Stimulated activated CD8-positive, alpha-beta memory T cell treated with anti-CD3 and anti-CD28 coated beads, Interleukin-15, amount 100 ng/mL, for 48 hours (primary cell): ENCODE measurements at places on chromosomes 3 and 15.

- DNase-seq, result no peak
Observed at GRCh38 chr3:133157716-133158115, 119.5 kb downstream of the TMEM108 start.

DNA sequence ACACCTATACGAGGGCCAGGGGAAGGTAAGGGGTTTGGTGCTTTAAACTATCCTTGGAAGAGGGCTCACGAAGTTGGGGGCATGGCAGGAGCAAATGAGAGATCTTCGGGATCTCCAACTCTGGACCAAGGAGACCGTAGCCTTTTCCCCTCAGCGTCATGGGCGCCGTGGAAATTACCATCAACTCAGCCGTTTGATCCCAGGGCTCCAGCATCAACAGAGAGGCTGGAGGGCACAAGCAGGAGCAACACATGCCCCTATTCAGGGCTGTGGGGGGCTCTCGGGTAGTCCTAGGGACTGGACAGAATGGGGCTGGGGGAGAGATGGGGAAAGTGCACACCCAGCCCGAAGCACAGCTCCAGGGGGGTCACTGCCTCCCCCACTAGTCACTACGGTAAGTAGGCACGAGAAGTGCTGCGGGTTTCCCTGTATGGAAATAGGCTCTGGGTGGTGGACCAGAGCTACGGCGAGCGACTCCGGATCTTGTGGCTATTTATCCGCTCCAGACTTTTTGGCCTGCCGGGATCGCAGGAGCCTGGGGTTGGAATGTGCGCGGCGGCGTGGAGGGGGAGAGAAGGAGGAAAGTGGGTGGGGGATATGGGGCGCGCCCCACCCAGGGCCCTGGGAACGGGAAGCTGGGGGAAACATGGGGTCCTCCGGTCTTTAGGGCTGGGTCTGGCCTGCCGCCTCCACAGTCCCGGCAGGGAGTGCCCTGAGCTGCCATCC is 539 bp upstream of the LAMB2 start:
- no peak for DNase-seq

GRCh38 chr3:16374047-16374934 is 109.3 kb downstream of the OXNAD1 start:
- DNase-seq, result no peak

- DNase-seq, result no peak
Observed at GRCh38 chr3:132205609-132206008, 111.6 kb upstream of the ACP3 start.

DNA sequence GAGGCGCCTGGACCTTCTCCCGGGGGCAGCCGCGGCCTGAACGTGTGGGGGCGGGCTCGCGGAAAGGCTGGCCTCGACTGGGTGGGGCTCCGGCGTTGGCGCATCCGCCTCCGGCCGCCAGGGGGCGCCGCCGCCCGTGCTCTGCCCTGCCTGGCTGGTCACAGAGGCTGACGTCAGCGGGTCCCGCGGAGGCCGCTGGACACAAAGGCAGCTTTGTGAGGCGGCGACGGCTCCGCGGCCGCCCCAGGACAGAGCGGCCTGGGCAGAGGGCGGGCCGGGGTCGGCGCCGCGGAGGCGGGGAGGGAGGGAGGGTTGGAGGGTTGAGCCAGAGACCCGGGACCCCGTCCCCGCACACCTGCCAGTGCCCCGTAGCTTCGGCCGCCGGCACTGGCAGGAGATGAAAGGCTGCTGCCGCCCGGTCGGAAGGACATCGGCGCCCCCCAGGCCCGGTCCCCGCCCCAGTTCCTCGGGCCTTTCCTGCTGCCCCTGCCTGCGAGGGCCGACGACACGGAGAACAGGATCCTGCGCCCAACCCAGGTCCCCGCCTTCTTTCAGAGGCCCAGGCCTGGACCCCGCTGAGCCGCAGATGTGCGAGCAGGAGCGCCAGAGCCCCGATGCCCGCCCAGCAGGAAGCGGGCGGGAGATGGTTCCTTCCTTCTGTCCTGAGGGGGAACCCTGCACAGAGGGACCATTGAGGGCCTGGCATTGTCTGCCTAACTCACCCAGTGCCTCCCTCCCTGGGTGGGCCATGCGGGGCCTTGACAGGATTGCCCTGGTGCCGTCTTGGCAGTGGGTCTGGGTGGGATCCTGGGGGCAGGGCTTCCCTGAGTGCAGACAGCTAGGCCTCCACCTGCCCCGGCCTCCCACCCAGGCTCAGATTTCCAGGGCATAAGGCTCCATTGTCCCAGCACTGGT is 8.7 kb upstream of the SEMA3B start:
- DNase-seq, result peak; percentile 85

DNA sequence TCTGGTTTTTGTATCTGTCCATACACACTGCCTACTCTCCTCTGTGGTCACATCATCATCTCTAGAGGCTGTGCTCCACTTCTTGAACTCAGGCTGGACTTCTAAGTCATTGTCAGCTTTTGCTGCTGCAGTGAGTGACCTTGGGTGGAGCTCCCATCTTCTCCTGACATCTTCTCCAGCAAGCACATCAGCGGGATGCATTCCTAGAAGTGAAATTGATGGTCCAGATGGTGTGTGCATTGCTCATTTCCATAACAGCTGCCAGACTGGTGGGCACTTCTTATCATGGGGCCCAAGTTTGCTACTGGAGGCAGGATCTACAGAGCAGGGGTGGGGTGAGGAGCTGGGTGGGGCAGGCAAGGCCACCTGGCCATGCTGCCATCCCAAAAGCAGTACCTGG is 109.9 kb downstream of the DNAJB8 start:
- no peak for DNase-seq

- DNase-seq, result no peak
Observed at GRCh38 chr15:38588672-38589071, 24.1 kb upstream of the RASGRP1 start.

- DNase-seq, result no peak
Observed at GRCh38 chr3:23438657-23439056, 235.5 kb downstream of the UBE2E2 start.

GRCh38 chr3:35705904-35706303 is 66.6 kb downstream of the ARPP21 start:
- no peak for DNase-seq

GRCh38 chr3:123644358-123644757 is 59.5 kb upstream of the HACD2 start:
- no peak for DNase-seq

DNA sequence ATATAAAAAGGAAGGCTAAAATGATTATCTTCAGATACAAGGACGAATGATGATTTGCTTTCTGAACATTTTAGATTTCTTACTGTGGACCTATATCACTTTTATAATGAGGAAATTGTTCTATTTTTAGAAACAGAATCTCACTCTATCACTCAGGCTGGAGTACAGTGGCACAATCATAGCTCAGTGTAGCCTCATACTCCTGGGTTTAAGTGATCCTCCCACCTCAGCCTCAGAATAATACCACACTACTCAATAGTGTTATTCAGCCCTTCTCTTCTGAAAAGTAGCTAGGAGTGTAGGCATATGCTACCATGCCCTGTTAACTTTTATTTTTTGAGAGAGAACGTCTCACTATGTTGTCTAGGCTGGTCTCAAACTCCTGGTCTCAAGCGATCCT is 15.8 kb downstream of the DNAJC13 start:
- no peak for DNase-seq

GRCh38 chr3:70973558-70973957 is 610.0 kb downstream of the FOXP1 start:
- no peak for DNase-seq

- peak; percentile 71 for DNase-seq
Observed at GRCh38 chr3:13650210-13651056, 101.5 kb downstream of the FBLN2 start.

DNA sequence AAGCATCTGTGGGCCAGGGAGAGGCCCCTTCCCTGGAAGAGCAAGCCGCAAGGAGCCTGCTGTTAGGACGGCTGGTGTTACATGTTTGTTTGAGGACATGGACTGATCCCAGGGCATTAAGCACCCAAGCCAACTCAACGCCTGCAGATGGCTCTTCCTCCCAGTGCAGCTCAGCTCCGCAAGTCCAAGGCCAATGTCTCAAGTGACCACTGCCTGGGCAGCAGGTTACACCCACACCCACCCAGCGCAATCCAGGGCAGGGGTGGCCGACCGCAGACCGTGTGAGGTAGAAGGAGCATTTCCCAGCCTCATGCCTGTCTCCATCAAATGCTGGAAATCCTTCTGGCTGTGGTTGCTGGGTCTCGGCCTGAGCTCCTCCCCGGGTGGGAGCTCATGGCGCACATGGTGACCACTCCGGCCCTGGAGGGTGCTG is 14.5 kb downstream of the GP5 start:
- DNase-seq, result no peak

DNA sequence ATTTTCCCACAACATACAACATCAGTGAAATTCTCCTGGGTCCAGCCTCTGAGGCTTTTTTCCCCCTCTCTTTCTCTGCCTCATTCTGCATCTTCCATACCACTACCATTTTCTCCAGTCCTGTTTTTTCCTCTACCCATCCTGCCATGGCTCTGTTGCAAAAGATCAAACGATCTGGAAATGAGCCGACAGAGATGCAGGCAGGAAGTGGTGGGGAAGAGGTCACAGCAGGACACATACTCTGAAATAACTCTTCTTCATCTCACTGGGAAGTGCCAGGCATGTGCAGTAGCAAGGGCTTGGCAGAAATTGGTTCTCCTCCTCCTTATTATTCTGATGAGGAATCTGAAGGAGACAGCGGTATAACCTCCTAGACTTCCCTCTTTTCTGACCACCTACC is 114.3 kb downstream of the CORO2B start:
- DNase-seq, result no peak

DNA sequence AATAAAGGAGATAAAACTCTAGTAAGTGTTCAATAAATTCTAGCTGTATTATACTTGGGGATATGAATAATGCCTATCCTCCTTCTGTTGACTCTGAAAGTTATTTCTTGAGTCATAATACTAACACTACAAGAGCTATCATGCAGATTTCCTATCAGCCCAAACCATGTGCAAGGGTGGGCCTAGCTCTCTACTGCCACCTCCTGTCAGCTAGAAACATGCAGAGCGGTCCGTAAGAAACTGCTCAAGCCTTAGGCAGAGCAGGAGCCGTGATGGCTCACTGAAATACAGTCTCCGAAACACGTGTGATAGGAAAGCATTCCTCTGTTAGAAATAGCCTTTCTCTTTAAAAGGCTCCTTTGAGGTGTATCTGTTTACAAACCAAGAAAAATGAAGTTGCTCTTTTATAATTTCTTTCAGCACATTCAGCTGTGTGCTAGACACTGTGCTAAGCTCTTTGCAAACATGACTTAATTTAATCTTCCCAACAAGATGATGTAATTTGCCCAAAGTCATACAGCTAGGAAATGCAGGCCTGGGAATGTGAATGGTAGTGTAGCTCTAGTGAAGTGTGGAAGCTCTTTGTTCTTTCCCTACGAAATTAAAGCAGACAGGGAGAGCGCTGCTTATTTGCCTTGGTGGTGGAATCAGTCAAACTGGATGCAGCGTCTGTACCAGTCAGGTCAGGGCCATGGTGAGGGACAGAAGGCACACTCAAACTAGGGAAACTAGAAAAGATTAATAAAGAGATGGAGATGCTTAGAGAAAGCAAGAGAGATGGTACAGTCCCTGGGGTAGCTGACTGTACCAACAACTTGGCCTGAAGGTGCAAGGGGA is 43.1 kb downstream of the MTHFS start:
- peak; percentile 46 for DNase-seq

DNA sequence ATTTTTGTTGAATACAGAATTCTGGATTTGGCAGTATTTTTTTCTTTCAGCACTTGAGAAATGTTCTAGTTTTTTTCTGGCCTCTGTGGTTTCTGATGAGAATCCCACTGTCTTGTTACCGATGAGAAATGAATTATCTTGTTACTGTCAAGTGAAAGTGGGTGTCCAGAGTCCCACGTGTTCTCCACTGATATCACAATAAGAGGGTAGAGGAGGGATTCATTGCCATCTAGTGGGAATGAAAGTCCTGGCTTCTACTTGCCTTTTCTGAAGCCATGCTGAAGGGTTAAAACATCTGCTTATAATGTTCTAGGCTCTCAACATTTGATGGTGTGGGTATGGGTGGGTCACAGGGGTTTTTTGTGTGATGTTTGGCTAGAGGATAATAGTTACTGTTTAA is 66.1 kb downstream of the SEC22A start:
- DNase-seq, result no peak

GRCh38 chr15:62209821-62210220 is 44.7 kb upstream of the C2CD4B start:
- DNase-seq, result no peak

DNA sequence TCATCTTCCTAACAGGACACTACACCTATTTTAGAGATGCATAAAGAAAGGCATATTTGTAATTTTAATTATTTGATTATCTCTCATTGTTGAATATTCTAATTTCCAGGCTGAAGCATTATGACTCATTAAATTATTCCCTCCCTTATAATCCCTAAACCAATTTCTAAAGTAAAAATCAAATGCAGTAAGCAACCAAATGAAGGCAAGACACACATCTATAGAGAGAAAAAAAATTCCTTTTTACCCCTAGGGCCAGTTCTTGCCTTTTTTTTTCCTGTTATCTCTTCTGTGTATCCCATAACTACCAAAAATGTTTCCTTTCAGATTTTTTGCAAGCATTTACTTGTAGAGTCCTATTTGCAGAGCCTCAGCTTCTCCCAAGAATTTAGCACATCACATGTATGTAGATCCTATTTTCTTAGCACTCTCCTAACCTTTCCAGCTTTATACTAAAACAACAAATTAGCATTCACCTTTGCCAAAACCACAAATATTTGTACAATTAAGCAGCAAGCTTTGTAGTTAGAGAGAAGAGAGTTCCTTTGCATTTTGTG is 177.9 kb downstream of the SATB1 start:
- no peak for DNase-seq

- no peak for DNase-seq
Observed at GRCh38 chr3:150074697-150075416, 104.2 kb upstream of the PFN2 start.

- DNase-seq, result no peak
Observed at GRCh38 chr3:53083521-53083920, 37.6 kb upstream of the SFMBT1 start.

- no peak for DNase-seq
Observed at GRCh38 chr3:140023616-140024530, 88.9 kb downstream of the CLSTN2 start.

DNA sequence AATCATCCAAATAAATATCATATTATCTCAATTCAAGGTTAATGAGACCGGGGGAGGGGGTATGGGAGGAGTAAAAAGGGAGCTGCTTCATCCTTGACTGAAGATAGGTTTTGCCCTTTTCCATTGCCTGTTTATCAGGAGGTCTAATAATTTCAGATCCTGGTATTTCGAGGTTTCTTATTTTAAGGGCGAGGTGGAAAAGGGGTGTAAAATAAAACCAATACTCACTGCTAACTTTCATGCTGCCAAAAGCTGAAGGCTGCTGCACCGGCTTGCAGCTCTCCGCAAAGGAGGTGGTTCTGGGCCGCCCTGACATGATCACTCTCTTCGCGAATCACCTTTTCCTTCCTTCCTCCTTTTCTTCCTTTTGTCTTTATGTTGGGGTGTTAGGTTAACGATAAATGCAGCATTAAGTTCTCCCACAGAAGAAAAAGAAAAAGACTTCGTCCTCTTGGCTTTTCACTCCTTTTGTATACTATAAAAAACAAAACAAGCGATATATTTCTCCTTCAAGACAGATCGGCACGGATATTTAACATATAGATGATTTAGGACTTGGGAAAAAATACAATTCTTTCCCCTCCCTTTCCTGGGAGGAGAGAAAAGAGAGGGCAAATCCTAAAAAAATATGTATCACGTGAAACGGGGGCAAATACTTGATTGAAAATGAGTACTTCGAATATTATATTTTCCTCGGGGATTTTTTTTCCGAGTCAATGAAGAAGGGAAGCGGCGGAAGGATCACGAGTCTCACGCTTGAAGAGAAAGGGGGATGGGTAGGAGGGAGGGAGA is 932 bp downstream of the GSK3B start:
- DNase-seq, result no peak

GRCh38 chr3:110479731-110480130 is 591.9 kb upstream of the NECTIN3 start:
- DNase-seq, result no peak
